ENCODE measurements at places on chromosomes 3 and 15.

GRCh38 chr15:31091481-31091880 is 10.0 kb downstream of the TRPM1 start:
- DNase-seq: no peak

DNA sequence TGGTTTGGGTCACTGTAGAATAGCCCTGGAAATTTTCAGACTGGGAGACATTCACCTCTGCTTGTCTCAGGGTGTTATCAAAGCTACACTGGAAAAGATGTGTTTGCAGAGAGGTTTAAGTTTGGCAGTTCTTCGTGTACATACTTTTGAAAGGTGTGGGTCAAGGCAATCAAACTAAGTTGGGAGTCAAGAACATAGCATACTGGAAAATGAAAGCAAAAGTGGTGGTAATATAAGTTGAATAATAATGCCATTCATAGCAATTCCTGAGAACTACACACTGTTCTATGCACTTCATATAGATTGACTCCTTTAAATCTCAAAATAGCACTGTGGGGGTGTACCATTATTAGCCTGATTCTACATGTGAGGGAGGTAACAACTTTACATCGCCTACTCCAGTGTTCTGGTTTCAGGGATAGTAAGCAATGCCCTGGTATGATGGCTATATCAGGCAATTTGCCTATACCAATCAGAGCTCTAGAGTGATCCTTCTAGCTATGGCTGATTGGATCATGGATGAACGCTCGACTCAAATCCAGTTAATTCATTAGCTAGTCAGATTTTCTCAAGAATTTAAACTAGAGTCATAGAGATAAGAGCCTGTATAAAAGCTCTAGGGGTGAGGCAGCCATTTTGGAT is 44.6 kb upstream of the RASGRP1 start:
- DNase-seq: no peak

DNA sequence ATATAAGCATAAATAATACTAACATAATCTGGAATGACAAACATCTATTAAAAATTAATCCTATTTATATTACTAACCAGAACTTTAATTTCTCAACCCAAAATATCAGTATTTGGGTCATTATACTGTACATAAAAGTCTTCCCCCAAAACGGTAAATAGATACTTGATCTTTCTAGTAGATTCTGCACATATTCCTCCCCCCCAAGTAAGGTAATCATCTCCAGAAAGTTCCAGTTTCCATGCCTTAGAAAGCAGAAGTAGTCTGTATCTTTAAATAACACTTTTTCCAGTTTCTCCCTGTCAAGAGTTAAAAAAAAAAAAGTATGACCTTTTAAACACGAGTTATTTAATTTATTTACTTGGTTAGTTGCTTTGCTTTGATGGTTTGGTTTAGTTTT is 150.7 kb upstream of the MB21D2 start:
- no peak for DNase-seq

DNA sequence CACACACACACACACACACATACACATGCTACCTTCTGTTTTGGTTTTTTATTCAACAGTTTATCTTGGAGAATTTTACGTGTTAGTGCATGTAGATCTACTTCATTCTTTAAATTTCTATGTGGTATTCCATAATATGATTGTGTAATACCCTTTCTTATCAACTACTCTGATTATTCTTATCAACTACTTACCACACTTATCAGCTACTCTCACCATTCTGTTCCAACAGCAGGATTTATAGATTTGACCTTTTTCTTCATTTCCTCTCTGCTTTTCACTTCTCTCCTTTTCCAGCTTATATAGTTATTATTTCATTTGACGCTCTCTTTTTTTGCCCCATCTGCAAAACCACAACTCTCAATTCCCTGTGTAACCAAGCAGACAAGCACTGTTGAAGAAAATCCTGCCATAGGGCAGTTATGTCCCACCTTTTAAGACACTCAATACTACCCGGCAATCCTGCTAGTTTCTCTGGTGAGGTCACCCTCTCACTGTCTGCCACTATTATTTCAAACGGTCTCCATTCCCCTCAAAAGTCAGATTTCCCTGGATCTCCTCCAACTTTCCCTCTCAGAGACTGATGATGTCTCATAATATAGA is 56.9 kb upstream of the SATB1 start:
- DNase-seq: no peak

DNA sequence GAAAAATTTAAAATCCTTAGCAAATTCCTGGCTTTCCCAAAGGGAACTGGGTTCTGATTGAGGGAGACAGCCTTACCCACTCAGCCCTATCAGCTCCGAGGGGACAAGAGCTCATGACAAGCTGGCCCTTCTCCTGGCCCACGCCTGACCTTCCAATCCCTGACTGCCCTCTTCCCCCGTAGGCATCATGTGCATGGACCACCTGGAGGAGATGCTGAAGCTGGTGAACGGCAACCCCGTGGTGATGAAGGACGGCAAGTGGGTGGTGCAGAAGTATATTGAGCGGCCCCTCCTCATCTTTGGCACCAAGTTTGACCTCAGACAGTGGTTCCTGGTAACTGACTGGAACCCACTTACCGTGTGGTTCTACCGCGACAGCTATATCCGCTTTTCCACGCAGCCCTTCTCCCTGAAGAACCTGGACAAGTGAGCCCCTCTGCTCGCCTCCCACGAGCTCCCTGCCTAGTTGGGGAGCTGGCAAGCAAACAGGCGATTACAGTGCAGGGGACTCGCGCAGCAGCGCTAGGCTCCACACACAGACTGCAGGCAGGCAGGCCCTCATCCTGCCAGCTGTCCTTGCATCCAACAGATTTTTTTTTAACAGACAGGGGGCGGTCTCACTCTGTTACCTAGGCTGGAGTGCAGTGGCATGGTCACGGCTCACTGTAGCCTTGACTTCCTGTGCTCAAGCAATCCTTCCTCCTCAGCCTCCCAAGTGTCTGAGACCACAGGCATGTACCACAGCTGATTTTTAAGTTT is 16.8 kb downstream of the RPUSD3 start:
- DNase-seq: no peak

DNA sequence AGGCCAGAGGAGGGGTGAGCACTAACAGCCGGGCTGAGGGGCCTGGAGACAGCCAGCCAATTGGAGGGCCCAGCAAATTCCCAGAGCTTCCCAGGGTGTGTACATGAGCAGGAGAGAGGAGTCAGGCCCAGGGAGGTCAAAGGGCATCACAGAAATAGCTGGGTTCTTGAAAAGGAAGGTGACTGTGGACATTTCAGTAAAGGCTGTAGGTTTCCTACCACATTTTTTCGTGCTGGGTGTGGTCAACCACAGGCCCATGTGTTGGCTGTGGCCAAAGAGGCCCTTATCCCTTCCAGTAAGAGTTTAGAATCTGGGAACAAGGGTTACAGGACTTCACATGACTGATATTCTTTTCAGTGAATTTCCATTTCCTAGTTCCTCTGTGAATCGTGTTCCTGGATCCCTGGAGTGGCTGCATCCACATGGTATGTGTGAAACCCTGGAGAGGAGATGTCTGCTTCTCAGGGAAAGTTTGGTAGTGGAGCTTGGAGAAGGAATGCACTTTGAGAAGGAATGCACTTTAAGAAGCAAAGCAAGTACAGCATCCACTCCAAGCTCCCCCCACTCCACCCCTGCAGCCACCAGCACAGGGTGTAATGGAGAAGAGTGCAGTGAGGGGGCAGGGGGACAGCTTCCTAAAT is 73.2 kb upstream of the HEG1 start:
- no peak for DNase-seq

DNA sequence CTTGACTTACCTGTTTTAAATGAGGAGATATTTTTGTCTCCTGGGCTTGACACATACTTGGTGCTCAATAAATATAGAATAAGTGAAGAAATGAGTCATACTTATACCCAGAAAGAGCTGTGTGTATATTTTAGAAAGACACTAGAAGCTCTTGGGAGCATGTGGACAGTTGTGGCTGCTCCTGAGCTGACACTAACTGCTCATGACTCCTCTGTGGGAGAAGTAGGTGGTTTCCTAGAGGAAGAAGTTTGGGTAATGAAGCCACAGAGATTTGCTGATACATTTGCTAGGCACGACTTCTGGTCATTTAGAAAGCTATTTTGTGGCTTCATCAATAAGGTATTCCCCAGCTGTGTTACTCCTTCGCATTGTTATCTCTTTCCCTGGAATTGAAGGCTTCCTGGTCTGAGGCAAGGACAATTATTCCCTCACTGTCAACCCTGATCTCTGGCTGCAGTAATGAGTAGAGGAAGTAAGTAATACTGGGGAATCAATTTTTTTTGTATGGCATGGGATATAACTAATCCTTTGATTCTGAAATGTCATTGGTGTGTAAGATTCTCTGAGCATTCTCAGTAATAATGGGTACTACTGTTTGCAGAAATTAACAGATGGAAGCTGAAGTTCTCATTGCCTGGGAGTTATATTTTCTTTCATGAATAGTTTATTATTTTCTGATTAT is 79.6 kb upstream of the DCBLD2 start:
- DNase-seq: no peak

DNA sequence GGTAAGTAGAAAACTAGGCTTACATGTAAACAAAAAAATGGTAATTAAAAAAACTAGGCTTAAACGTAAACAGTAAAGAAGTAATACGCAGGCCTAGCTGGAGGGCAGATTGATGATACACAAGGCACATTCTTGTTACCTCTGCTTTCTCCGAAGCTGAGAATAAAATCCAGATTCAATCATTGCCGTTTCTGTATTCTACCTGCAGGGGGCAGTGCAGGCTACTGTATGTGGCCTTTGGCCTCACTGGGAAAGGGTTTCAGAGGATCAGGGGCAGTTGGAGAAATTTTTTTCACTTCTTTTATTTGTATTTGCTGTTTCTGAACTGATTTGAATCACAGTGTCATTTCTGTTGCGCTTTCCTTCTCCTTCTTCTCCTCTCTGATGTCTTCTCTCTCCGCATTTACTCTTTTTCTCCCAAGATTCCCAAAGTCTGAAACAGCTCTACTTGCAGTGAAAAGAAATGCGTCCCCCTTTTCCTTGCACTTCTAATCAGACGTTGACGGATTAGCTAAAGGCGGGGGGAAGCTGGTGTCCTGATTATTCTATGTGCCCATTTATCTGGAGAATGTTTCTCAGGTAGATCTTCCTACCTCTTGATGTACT is 67.1 kb upstream of the MCTP2 start:
- DNase-seq: peak; percentile 73

DNA sequence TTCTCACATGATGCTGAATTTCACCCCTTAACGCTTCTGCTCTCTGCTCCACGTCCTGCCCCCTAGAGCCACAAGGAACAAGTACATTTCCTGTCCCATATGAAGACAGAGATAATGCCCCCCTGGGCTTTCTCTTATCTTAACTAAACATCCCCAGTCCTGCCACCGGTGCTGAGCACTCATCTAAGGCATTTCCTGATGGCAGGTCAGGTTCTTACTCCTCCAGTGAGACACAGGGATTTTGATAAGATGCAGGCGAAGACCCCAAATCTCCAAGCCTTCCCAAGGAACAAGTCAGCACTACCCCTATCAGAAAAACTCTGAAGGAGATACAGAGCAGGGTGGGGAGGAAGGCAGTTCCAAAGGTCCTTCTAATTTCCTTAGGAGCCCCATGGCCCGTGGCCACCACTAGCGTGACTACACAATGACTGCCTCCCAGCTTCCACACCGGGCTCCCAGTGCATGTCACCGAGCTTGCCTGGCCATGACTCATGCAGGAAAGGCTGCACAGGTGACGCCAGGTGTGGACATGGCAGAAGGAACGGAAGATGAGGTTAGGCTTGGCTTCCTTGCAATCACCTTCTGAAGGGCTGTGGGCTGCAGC is 152.9 kb downstream of the XXYLT1 start:
- no peak for DNase-seq

DNA sequence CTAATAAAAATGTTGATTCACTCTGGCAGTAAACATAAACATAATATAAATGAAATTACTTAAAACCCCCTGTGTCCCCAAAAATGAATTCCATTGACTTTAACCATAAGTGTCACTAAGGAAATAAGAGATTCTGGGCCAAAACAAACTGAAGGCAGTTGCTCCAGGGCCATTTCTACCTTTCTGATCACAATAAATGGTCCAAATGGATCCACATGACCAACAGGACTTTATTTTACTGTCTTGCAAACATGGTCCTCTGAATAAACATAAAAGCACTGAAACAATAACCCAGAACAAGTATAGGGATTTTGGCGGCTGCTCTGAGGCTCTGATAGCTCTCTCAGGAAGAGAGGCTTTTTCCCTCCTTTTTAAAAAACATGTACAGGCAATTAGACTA is 77.3 kb downstream of the ETFA start:
- DNase-seq: no peak

DNA sequence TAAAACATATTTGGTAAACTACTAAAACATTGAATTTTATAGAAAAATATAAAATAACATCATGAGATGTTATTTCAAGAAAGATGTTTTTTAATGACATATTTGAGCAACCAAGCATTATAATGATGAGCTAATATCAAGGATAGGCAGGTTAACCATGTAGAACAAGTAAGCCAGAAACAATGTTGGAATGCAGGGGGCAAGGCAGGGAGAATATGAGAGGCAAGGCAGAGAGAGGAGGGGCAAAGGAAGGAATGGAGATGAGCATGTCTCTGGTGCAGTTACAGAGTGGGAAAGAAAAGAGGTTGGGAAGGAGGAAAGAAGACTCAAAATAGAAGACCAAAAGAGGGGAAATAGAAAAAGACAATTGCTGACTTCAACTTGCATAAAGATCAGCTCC is 390.4 kb downstream of the MCTP2 start:
- DNase-seq: no peak

- DNase-seq: peak; percentile 33
These were observed 897 bp upstream of the TLE3 start for GRCh38 chr15:70098461-70099166.

DNA sequence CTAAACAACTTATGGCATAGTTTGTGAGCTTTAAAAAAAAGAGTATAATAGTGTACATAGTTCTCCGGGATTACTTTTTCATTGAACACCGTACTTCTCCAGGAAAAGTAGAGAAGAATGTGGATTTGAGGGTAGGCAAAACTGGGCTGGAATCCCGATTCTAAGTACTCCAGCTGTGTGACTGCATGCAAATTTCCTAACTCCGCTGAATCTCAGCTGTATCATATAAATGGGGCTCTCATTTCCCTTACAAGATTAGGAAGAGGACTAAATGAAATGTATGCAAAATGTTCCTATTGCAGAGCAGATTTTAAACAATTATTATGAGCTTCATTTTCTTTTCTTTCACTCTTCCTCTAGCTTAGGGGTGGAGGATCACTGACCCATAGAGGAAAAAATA is 70.3 kb upstream of the HERC1 start:
- no peak for DNase-seq

- no peak for DNase-seq
These were observed 61.4 kb upstream of the TLE3 start for GRCh38 chr15:70159001-70159712.

- DNase-seq: no peak
These were observed 261.8 kb upstream of the IGF1R start for GRCh38 chr15:98386561-98386960.

- DNase-seq: no peak
These were observed 25.2 kb downstream of the PLXNB1 start for GRCh38 chr3:48404440-48405342.
